ENCODE measurements at places on chromosomes 1 and 21. TPM values are rescaled to one million over a fixed set of nuclear protein-coding genes. Genes with fewer than 3 reads are reported as not detected.

The IRF6 gene
- total RNA-seq = 1.2 TPM

The BMP8A gene
- 0.36 TPM for total RNA-seq

DNA sequence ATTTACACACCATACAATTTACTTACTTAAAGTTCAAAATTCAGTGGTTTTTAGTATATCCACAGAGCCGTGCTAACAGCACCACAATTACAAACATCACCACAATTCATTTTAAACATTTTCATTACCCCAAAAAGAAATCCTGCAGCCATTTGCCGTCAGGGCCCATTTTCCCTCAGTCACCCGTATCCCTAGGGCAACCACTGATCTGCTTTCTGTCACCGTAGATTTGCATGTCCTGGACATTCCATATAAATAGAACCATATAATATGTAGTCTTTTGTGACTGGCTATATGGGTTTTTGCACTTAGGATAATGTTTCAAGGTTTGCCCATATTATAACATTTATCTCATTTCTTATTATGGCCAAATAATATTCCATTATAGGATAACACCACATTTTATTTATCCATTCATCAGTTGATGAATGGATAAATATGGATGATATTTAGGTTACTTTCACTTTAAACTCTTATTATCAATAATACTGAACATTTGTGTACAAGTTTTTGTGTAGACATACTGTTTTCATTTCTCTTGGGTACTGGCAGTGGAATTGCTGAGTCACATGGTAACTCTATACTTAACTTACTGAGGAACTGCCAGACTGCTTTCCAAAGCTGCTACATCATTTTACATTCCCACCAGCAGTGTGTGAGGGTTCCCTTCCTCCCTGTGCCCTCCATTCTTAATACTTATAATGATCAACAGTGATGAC is 68.9 kb downstream of the ST3GAL3 start:
- H3K27ac ChIP-seq = no peak overlapping the region
- no peaks in the 10 kb centered on the region for H3K27me3 ChIP-seq
- no peak overlapping the region for H3K4me3 ChIP-seq
- peaks cover 38% of the 10 kb centered on the region for H3K36me3 ChIP-seq
- peaks cover 9% of the 10 kb centered on the region for H3K4me1 ChIP-seq
- DNase-seq = no peak

GRCh38 chr1:87560601-87561360 is 232.1 kb downstream of the LMO4 start:
- H3K4me3 ChIP-seq = no peak overlapping the region
- no peak for DNase-seq
- H3K27me3 ChIP-seq = no peaks in the 10 kb centered on the region
- no peak overlapping the region for H3K27ac ChIP-seq
- no peaks in the 10 kb centered on the region for H3K4me1 ChIP-seq

DNA sequence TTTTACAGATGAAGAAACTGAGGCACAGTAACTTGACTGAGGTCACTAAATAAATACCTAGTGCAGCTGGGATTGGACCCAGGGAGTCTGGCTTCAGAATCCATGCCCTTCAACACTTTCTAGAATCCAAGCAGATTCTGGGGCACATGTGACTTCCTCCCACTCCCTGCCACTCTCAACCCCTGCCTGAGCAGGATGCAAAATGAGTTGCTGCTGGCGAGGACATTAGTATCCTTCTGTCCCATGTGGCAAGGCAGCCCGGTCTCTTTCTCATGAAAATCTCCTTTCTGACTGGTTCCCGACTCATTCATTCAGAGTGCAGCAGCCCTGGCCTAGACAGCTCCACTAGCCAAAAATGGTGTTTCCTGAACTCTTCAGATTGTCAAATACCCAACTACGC is 28.4 kb downstream of the TNNT2 start:
- no peak for DNase-seq
- no peak overlapping the region for H3K4me3 ChIP-seq
- H3K27ac ChIP-seq = no peak overlapping the region
- H3K27me3 ChIP-seq = peaks cover 23% of the 10 kb centered on the region
- H3K36me3 ChIP-seq = no peaks in the 10 kb centered on the region

DNA sequence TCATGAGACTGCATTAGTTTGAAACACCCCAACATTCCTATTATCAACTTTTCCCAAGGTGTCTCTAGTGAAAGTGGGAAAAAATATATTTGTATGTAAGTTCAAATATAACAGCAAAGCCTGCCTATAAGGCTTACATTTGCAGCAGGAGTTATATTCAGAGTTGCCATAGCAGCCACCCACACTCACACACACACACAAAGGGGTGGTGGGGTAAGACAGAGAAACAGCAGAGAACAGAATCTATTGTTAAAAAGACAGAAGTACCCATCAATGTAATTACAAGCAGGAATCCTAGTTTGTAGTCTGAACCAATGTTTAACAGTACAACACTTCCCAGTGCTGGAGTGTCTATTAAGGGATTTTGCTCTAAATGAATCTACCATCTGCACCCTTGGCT is 55.0 kb downstream of the PLPPR5 start:
- no peaks in the 10 kb centered on the region for H3K36me3 ChIP-seq
- no peak overlapping the region for H3K4me3 ChIP-seq
- H3K4me1 ChIP-seq = no peaks in the 10 kb centered on the region
- no peak overlapping the region for H3K27ac ChIP-seq
- no peaks in the 10 kb centered on the region for H3K27me3 ChIP-seq

Data from activated CD8-positive, alpha-beta T cell treated with anti-CD3 and anti-CD28 coated beads for 36 hours (primary cell).